ENCODE measurements at places on chromosomes 3 and 15.

- no peak for DNase-seq
These were observed 8.5 kb downstream of the ITPKA start for GRCh38 chr15:41501931-41502794.

DNA sequence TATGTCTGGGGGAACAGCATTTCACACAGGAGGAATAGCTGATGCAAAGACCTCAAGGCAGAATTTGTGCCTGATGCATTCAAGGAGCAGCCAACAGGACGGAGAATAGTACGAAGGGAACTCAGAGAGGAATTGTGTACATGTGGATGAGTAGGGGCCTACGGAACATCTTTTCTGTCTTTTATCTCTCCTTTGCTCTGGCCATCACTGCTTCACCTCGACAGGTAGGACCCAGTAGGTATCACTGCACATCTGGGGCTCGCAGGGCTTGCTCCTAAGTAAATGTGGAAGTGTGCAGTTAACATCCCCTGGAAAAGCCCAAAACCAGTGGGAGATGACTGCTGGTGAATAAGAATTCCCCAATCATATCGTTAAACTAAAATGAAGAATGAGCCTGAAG lies 56.4 kb upstream of the POU1F1 start:
- DNase-seq, result no peak

GRCh38 chr3:51708216-51708845 lies 1.5 kb downstream of the GRM2 start:
- no peak for DNase-seq

DNA sequence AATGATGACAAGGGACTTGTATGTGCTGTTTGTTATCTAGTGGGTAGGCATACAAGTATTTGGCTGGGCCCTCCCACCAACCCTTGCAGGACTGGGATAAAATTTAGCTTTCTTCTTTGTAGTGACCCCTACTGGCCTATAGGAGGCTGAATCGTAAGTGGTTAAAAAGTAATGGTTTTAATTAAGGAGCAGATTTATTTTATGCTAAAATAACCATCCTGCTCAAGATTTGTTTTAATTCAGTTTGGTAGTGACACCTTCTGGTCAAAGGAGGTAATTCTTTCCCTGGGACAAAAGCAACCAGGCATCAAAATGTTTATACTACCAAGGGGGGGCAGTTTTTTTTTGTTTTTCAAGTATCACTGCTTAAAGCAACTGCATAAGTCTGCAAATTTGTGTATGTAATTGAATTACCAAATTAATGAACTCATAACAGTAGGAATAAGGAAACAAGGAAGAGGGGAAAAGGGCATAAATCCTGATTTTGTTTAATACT lies 70.7 kb downstream of the TOP2B start:
- DNase-seq, result no peak

DNA sequence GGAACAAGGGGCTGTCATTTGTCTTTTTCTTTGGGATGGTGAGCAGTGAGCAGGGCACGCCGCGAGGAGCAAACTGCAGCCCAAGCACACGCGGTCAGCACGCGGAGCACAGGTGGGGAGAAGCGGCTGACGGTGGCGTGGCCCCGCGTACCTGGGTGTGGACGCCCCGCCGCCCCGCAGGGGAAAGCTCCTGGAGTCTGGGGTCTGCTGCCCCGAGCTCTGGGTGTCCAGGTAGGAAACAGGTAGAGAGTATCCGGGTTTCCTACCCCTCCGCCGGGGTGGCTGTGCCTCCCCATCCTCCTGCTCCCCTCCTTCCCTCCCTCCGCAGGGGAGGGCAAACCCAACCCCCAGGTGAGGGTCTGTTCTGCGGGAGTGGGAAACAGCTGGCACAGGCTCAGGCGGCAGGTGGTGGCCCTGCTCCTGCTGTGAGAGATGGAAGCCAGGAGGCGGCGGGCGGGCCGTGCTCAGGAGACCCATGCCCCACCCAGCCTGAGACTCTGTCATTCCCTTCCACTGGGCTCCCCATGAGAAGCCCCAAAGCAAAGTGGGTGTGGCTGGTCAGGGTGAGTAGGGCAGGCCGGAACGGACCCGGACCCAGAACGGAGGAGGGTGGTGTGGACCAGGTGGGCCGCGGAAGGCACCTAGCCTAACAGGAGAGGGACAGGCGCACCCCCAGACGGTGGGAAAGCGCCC lies 56.9 kb upstream of the CGNL1 start:
- DNase-seq, result no peak

GRCh38 chr3:147900851-147901250 lies 491.7 kb downstream of the ZIC1 start:
- no peak for DNase-seq

GRCh38 chr3:139676632-139677387 lies 962 bp downstream of the NMNAT3 start:
- DNase-seq, result no peak

- no peak for DNase-seq
These were observed 2.2 kb downstream of the SMAD6 start for GRCh38 chr15:66704019-66704802.

GRCh38 chr3:187952849-187953248 lies 201.1 kb upstream of the LPP start:
- DNase-seq, result no peak

DNA sequence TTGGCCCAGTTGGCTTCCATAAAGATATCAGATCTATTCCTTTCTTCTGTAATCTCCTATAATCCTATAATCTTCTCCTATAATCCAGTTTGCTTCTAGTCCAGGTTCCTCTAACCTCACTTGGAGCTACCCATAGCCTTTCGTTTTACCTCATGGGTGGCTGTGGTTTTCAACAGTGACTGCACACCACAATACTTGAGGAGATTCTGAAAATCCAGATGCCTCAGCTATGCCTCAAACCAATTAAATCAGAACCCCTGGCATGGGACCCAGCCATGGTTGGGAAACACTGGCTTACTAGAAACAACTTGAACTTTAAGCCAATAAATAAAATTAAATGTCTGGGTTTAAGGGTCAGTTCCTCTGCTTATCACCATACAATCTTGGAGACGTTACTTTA lies 86.1 kb upstream of the NTRK3 start:
- DNase-seq, result no peak

DNA sequence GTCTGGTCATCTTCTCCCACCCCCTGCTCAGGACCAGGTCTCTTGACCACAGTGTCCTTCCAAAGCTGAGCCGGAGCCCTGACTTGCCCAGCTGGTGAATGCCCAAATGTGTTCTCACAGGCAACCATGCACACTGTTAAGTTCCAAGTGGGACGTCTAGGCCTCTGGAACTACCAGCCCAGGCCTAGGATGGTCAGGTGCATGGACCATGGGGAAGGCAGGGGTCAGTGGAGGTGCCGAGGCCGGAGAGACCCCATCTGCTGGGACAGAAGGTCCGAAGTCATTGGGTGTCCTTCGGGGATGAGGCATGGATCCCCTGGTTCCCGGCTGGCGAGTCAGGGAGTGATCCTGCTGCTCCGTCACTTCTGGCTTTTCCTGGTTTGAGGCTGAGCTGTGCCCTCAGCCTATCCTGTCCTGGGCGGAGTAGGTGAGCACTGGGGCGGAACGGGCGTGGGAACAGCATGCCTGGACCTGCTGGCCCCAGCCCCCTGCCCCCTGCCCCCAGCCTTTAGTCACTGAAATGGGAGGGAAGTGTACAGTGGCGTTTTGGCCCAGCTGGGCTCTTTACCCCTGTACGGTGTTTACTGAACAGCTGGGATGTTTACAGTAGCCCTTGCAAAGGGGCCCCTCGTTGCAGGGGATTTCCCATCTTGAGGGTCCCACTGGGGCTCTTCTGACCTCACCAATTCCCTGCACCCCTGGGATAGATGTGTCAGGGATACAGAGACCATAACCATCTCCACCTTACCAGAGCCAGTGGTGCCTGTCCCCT lies 12.1 kb downstream of the SEMA3F start:
- DNase-seq, result no peak

DNA sequence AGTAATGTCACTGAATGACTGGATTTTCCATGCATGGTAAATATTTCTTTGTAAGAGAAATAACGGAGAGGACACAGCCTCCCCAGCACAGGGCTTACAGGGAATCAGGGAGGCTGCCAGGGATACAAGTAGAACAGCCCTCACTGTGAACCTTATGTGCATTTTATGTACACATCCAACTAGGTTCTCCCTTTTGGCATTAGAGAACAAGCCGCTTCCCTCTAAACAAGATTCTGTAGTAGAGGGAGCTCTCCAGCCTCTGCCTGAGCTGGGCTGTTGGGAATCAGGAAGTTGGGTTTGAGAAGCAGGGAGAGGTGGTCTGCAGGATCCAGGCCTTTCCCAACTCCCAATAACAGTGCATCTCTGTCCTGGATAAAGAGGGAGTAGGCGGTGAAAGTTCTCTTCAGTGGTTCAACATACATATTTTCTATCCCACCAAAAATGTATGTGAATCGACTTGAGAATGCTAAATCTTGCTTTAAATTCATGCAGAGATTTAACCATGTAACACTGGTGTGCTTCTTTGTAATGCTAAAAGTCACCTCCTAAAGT lies 83.7 kb downstream of the ARNT2 start:
- DNase-seq, result no peak

DNA sequence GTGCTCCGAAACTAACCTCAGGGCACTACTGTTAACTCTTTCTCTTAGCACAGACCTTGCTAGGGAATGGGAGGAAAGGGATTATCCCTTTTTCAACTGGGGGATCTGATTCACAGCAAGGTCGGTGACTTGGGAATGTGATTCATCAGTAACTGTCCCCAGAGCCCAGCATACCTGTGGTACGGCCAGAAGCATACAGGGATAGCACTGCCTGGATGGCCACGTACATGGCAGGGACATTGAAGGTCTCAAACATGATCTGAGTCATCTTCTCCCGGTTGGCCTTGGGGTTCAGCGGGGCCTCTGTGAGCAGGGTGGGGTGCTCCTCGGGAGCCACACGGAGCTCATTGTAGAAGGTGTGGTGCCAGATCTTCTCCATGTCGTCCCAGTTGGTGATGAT lies 2.3 kb downstream of the ACTC1 start:
- no peak for DNase-seq

DNA sequence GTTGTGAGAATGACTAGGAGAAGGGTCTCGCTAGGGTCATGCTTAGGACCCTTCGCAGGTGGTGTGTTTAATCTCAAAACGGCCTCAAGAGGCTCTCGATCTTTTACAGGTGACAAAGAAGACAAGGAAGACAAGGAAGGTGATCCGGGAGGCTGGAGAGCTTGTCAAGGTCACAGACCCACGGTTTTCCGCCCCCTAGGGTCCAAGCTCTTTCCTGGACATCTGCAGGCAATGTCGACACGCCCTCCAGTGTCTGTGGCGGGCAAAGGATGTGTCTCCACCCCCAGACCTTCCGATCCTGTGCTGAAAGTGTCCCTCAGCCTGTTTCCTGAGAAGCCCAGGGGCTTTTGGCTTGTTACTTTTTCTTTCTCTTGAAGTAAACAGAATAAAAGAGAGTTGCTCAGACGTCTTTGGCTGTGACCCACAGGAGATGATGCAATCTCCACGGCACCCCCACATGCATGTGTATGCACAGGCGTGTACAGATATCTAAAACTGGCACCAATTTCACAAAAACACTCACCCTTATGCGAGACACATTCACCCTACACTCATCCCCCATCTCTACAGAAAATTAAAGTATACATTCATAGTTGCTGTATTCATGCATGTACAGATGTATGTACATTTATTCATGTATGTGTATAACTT lies 108.8 kb downstream of the KLF13 start:
- peak; percentile 53 for DNase-seq

DNA sequence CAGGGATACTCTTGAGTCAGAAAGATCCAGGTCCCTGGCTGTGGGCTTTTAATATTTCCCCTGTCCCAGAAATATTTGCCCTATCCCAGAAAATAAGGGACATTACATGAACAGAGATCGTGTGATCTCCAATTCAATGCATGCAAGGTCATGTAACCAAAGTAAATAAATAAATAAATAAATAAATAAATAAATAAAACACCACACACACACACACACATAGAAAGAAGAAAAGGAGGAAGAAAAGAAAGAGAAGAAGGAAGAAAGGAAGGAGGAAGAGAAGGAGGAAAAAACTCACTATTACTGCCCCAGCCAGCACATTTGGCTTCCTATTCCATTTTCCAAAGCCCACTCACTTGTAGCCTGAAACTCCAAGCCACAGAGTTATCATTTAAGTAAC lies 117.9 kb upstream of the CFAP20DC start:
- DNase-seq, result no peak

GRCh38 chr3:160748787-160749186 lies 7.2 kb upstream of the PPM1L start:
- DNase-seq, result no peak

- DNase-seq, result no peak
These were observed 40.5 kb downstream of the SCN11A start for GRCh38 chr3:39011191-39011736.

DNA sequence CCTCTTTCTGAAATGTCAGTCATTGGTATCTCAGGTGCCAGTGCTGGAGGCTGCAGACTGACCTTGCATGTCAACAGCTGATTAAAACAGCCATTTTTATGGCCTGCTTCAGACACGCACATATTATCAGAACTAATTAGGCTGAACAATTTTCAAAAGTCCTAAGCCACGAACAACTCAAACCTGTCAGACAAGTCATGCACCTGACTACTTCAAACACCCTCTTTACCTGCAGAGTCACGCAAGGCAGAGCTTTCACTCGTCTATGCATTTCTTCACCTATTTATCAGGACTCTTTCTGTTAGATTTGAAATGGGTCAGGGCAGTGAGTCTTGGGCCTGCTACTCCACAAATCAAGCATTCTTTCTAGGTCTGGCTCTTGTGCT lies 26.7 kb downstream of the CLK3 start:
- no peak for DNase-seq

- no peak for DNase-seq
These were observed 7.6 kb downstream of the FRMD4B start for GRCh38 chr3:69378112-69378802.

- no peak for DNase-seq
These were observed 39.5 kb downstream of the ITPR1 start for GRCh38 chr3:4532535-4533112.

DNA sequence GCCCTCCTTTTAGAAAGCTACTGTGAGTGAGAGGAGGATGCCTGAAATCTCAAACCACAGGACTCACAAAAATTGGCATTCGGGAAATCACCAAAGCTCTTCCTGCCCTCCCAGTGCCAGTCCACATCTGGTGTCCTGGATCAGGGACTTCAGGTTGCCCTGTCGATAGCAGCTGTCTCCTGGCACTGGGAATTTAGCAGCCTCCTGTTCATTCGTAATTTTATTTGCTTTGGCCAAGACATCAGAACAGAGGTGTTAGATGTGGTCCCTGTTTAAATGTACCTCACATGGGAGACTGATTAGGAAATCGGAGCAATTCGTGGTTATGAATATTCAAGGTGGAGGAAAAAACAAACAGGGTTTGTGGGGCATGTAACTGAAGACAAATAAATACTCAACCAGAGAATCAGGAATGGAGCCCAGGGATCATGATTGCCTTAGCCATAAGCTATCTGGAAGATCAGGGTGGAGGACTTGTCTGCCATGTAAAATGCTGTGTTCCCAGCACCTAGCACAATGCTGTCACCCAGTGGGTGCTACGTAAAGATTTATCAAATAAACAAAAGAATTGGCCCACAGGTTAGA lies 265.2 kb upstream of the PROK2 start:
- DNase-seq, result no peak

DNA sequence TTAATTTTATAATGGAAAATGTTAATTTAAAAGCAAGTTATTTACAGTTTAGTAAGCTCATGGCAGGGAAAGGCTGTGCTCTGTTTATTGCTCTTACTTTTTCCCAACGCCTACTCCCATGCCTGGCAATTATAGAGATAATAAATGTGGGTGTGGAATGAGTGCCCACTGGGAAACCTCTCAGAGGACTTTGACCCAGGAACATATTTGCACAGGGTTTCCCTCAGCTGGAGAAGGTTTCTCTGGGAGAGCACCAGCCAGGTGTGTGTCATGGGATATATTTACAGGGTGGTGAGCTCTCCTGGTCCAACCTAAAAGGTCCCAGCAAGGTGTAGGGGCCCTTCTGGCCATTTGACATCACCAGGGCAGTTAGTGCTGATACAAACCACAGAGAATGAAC lies 27.9 kb downstream of the ZNF710 start:
- no peak for DNase-seq

Data from stimulated activated CD4-positive, alpha-beta T cell treated with anti-CD3 and anti-CD28 coated beads, Interleukin-1b, Interleukin-23, amount 100 ng/mL, for 1 hour (primary cell).